SIG-M5 (cell line): ENCODE measurements at places on chromosomes 7 and 10.

- DNase-seq: no peak
Observed at GRCh38 chr10:25745976-25746375, 188.1 kb upstream of the MYO3A start.

- no peak for DNase-seq
Observed at GRCh38 chr7:95026421-95027072, 119.2 kb downstream of the PPP1R9A start.

DNA sequence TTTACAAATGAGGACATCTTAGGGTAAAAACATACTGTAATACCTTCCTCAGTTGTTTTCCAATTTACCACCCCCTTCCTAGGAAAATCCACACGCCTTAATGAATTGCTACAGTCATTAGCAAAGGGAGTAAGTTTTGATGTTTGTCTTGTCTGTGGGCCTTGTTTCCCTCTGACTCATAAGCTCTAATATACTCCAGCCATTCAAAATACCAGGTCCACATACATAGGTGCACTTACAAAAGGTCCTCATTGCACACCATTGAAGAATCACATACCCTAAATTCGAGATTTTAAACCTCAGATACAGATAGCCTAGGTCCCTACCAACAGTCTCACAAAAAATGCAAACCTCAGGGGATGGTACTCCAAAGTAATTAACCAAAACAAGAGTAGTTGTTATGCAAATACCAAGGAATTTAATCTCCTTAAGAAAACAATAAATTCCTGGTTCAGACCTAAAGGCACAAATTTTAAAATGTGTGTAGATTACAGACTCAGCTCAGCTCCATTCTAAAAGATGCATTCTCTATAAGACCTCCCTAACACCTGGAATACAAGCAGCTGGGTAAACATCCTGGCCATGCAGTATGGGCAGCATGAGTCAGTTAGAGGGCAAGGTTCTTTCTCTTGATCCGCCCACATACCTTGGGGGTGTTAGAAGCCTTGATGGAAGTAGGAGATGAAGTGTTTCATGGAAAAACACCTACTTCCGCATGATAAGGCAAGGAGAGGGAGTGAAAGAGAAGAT, 3.0 kb upstream of the LIPK start:
- no peak for DNase-seq

GRCh38 chr10:28139138-28139537, 140.3 kb upstream of the ODAD2 start:
- no peak for DNase-seq
